ENCODE measurements at places on chromosomes 5 and 9.
A peak's percentile ranks its signal among the peaks of the same experiment; 100 is the strongest.

DNA sequence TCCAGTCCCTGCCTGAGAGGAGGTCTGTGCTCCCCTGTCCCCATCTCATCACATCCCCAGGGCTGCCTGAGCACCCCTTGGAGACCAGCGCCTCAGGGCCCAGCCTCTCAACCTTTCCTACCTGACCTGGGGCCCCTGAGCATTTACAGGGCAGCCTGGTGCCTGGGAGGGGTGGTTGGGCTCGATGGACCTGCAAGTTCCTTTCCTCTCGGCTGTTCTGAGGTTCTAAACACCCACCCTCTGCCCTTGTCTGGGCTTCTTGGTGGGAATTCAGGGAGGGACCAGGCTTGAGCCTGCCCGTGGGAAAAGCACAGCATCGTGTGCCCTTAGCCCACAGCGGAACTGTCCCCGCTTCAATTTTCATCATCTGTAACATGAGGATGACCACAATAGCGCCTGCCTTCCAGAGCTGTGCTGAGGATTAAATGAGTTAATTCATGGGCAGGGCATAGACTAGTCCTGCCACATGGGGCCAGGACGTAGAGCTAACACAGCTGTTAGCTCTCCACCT, 91.0 kb upstream of the SH3PXD2B start:
- DNase-seq, result no peak

- peak; percentile 45 for DNase-seq
These were observed 5.8 kb upstream of the IFNA1 start for GRCh38 chr9:21434202-21435014.

DNA sequence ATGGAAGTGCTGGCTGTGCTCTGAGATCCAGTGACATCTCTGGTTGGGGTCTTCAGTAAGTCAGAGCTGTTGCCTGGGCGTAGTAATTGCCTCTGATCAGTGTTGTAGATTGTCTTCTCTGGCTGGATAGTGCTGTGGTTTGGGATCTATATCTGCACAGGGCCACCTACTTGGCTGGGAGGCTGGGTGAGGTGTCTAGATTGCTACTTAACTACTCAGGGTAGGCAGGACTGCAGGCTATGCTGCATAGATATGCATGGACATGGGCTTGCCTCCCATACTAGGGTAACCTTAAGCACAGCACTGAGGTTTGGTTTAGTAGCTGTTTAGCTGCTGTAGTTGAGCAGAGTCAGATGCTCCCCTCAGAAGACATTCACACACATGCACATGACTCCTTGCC, 181.0 kb downstream of the ADGRV1 start:
- no peak for DNase-seq

- no peak for DNase-seq
These were observed 201.7 kb downstream of the GADD45G start for GRCh38 chr9:89806371-89807100.

DNA sequence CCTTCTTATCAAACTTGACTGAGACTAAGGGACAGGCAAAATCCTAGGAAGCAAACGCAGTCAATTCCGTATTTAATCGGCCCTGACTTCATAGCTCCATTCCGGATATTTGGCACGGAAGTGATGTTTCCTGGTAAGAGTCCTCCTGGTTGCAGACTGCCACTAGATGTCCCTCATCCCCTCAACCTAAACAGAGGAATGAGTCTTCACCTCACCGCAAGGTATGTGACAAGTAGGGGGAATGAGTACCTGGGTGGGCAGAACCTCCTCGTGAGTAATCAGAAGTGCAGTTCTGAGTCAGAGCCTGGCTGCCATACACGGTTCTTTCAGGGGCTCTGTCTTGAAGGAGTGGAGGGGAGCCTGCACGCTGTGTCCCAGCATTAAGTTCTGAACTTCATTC, 173.6 kb downstream of the MUSK start:
- DNase-seq, result no peak

DNA sequence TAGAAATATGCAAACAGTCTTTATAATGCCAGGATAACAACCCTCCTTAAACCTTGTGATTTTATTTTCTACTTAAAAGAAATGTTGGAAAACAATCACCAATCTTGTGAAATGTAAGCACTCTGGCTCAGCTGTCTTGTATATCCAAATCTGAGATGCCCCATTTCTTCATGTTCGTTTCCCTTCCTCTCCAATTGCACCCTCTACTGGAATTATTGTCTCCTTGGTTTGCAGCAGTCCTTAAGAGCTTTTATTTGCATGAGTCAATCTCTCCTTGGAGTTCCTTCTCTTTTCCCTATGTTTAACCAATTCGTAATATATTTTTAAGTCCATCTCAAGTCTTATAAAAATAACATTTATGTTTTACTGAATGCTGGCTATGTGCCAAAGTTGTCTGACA, 362.0 kb upstream of the CDH10 start:
- peak; percentile 4 for DNase-seq

DNA sequence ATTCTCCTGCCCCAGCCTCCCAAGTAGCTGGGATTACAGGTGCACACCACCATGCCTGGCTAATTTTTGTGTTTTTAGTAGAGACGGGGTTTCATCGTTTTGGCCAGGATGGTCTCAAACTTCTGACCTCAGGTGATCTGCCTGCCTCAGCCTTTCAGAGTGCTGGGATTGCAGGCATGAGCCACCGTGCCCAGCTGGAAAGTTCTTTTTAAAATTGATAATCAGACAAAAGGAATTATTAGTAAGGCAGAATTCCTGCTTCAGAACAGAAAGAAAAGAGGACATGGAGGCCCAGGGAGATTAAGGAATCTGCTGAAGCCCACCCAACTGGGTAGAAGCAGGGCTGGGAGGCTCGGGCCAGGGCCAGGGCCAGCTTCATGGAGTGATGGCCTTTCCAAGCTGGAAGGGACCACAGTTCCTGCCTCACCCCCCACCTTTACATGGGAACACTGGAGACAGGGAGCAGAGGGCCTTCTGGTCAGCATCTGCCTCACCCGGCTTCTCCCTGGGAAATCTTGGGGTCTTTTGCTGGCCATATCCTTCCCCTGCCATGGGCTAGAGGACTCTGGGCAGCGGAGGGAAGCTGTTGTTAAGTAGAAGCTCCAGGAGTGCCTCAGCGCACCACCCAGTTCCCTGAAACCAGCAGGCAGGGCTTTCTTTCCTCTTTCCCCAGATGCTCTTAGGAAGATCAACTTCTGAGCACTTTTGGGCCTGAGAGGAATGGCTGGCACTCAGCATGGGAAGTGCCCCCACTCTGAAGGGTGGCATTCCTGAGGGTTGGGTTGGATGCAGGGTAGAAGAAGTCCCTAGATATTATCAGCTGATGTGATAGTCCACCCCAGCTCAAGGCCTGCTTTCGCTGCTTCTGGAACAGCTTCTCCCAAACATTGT, 70.1 kb downstream of the RGS3 start:
- no peak for DNase-seq

- DNase-seq, result no peak
These were observed 123.4 kb upstream of the RETREG1 start for GRCh38 chr5:16740066-16740810.

GRCh38 chr5:86833868-86834267, 216.1 kb downstream of the COX7C start:
- no peak for DNase-seq

DNA sequence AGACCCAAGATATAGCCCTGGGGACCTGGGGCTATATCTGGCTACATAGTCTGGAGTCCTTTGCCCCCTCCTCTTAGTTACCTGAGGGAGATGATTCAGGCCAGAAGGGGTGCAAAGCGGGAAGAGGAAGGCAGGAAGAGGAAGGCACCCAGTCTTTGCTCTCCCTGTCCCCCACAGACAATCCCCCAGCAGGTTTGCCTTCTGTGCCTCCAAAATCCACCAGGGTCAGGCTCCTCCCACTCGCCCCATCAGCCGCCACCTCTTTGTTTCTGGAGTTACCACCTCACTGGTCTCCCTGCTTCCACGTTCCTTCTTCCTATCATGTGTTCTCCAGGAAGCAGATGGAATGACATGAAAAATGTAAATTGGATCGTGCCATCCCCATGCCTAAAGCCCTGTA, 31.2 kb upstream of the FABP6 start:
- no peak for DNase-seq

DNA sequence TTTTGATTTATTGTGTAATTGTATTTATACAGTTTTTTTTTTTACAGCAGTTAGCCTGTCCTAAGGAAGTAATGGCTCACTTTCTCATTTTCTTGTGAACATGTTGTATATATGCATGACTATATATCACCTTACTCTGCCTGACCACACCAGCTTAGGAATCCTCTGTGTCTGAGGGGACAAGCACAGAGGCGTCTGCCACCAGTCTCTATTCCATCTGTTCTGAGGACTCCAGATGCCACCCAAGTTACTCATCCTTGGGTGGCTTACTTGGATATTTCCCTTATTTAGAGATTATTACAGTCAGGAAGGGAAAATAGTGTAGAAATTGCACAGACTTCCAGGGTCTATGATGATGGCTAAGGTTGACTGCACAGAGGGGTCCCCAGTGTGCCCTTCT, 256.3 kb upstream of the C9orf72 start:
- no peak for DNase-seq

- no peak for DNase-seq
These were observed 159.1 kb upstream of the PPP2R2B start for GRCh38 chr5:147037515-147038205.

GRCh38 chr9:17528859-17529258, 50.0 kb upstream of the SH3GL2 start:
- DNase-seq, result no peak

DNA sequence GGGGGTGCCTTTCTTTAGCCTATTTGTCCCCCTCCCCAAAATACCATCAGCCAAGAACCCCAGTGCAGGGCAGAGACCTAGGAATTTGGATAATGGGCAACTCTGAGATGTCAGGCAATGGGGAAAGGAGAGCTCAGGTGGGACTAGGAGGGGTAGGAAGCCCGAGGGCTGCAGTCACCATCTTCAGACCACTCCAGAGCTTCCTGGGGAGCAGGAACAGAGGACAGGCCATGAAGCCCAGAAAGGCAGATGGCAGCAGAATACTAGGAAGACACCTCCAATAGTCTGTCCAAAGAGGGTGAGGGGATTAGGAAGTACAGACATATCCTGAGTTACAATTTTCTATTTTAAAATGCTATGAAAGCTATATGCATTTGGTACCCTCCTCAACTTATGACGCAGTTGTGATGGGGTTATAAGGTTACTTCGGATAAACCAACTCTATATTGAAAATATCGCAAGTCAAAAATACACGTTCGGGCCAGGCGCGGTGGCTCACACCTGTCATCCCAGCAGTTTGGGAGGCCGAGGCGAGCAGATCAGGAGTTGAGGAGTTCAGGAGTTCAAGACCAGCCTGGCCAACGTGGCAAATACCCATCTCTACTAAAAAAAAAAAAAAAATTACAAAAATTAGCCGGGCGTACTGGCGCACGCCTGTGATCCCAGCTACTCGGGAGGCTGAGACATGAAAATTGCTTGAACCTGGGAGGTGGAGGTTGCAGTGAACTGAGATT, 34.6 kb upstream of the IL17B start:
- no peak for DNase-seq

DNA sequence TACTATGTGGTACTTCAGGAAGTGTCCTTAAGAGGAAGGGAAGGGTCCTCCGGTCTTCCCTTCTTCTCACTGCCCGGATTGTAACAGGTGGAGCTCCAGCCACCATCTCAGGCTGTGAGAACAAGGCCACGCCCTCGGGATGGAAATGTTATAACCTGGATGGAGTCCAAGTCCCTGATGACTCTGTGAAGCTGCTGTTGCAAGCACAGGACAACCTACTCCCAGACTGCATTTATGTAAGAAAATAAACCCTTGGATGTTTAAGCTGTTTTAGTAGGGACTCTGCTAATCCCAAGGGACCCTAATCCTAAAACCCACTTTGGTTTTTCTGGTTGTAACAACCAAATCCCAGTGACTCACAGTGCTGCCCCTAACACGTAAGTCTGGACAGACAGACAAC, 221.6 kb downstream of the ACTL7B start:
- DNase-seq, result no peak

DNA sequence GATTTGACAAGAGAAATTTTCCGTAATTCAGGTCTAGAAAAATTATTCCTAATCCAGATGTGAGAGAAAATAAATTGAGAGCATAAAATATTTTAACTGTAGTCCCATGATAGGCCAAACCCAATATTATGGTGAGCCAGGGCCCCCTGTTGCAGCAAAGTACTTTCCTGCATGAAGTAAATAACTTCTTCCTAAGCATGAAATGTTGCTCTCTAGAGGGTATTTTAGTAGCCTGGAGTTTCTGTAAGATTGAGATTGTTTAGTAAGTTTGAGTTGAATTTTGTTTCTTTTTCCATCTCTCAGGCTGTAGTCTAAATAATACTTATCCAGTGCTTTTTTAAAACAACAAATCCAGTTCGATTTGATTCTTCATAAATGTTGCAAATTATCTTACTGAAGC, 317.5 kb upstream of the MPDZ start:
- DNase-seq, result no peak

GRCh38 chr9:74946686-74947085, 6.0 kb downstream of the C9orf40 start:
- no peak for DNase-seq

DNA sequence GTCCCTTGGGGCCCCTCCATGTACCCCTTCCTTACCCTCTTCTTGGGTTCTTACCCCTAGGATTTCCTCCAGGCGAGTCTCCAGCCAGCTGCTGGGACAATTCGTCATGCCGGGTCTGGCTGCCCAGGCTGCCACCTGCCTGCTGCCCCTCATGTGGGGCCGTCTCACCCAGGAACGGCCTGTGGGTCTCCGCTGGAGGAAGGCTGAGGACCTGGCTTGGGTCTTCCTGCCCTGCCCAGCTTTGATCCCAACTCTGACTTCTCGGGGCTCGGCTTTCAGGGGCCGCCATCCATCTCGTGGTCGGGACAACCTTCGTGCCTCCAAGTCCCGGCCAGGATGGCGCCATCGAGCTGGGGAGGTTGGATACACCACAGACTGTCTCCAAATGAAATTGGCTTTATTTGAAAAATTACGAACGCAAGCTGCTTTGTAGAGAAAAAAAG, 38.1 kb downstream of the HMCN2 start:
- DNase-seq, result no peak

GRCh38 chr5:55411876-55412275, 104.1 kb downstream of the MTREX start:
- DNase-seq, result no peak

- peak; percentile 57 for DNase-seq
These were observed 323.8 kb downstream of the PSAT1 start for GRCh38 chr9:78620764-78621163.

DNA sequence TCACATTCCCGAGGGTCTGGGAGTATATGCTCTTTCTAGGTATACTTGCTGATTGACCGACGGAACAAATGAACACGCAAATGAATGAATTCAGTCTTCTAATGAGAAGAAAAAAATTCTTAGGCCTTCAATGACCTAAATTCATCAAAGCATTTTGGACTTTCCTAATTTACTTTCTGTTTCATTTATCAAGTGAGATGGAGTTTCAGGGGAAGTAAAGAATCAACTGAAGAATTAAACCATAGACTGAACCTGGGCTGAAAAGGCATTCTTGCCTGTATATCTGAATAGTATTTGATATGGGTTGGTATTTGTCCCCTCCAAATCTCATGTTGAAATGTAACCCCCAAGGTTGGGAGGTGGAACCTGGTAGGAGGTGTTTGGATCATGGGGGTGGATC, 64.1 kb downstream of the ZFAND5 start:
- no peak for DNase-seq

DNA sequence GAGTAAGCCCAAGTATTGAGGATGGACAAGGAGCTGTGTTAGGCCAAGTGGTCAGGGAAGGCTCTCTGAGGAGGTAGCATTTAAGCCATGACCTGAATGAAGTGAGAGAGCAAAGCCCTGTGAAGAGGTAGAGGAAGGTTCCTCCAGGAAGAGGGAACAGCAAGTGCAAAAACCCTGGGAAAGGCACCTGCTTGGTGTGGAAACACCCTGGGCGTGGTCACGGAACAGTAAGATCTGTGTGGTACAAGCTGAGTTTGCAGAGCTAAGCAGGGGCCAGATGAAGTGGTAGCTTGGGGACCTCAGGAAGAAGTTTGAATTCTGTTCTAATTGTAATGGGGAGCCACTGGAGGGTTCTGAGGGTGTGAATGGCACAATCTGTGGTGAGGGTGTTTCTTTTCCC, 310.2 kb downstream of the ARHGAP26 start:
- no peak for DNase-seq
